SK-N-SH (cell line): ENCODE measurements at places on chromosomes 2 and 18. TPM values are rescaled to one million over a fixed set of nuclear protein-coding genes. Genes with fewer than 3 reads are reported as not detected.

Gene MAP3K19
- not detected in 2 replicates for polyA plus RNA-seq

Gene POTEI
- polyA plus RNA-seq = 0.03 TPM in 1 of 2 replicates, not detected in the other

Gene FAM110C
- polyA plus RNA-seq = not detected in 2 replicates

Gene DNAJC5G
- polyA plus RNA-seq = 0.18 TPM in 1 of 2 replicates, not detected in the other

Gene NEU2
- not detected in 2 replicates for polyA plus RNA-seq

DNA sequence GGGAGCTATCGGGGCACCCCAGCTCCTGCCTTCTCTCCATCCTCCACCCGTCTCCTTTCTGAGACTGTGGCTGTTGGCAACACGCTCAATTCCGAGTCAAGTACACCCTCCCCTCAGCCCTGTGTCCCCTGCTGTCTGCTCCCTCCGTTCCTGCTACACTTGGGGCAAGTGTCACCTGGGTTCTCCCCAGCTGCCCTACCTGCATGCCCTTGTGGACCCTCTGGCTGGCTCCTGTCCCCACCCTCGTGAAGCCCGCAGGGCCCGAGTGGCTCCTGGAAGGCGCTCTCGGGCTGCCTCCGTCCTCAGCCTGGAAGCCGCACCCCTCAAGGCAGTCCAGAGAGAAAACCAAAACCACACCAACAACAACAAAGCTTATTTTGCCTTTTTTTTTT lies 33.9 kb downstream of the PDIA6 start:
- H3K36me3 ChIP-seq = peaks cover 36% of the 10 kb centered on the region
- no peak overlapping the region for H3K27ac ChIP-seq
- H3K4me3 ChIP-seq = no peak overlapping the region
- DNase-seq = peak; percentile 32
- no peaks in the 10 kb centered on the region for H3K27me3 ChIP-seq

DNA sequence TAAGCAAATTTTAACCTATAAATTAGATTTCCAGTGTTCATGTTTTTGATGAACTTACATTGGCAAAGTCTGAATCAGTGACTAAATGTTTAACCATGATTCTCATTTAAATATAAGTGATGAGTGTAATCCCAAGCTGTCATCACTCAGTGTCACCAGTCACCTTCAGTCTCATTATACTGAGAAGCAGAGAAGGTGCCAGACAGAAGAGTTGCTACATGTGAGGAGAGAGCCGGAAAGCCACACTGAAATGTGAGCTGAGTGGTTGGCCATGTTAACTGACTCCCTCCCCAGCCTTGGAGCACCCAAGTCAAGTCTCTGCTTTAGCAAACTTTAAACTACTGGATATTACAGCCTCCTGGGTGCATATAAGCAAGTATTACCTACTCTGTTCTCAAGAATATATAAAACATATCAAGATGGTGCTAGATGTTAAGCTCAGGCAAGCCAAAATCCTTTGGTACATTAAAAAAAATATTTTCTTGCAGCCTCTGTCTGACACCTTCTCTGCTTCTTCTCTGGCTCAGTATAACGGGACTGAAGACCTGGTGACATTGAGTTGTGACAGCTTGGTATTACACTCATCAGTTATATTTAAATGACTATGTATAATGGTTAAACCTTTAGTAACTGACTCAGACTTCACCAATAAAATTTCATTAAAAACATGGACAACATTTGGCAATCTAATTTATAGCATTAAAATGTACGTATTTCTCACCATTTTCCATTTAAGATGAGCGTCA lies 75.8 kb upstream of the MAP3K20 start:
- H3K27me3 ChIP-seq = no peaks in the 10 kb centered on the region
- no peak overlapping the region for H3K4me3 ChIP-seq
- H3K36me3 ChIP-seq = no peaks in the 10 kb centered on the region
- no peak overlapping the region for H3K27ac ChIP-seq
- H3K4me1 ChIP-seq = no peaks in the 10 kb centered on the region

DNA sequence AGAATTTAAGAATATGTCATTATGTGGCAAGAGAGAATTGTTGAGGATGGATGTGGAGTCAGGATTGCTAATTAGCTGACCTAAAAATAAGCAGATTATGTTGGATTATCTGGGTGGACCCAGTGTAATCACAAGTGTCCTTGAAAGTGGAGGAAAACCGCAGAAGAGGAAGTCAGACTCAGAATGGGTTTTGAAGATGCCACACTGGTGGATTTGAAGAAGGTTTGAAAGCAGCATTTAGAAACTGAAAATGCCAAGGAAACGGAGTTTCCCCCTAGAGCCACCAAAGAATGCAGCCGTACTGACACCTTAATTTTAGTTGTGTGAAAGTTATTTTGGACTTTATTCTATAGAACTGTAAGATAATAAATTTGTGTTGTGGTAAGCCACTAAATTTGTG lies 41.6 kb upstream of the DPP10 start:
- no peak overlapping the region for H3K4me3 ChIP-seq
- no peak for DNase-seq
- H3K27ac ChIP-seq = no peak overlapping the region
- no peaks in the 10 kb centered on the region for H3K4me1 ChIP-seq
- H3K27me3 ChIP-seq = no peaks in the 10 kb centered on the region
- no peaks in the 10 kb centered on the region for H3K36me3 ChIP-seq

GRCh38 chr2:58788402-58788801 lies 547.3 kb upstream of the FANCL start:
- no peaks in the 10 kb centered on the region for H3K27me3 ChIP-seq
- H3K27ac ChIP-seq = no peak overlapping the region
- H3K36me3 ChIP-seq = no peaks in the 10 kb centered on the region

- no peaks in the 10 kb centered on the region for H3K36me3 ChIP-seq
- H3K27ac ChIP-seq = no peak overlapping the region
- DNase-seq = no peak
- H3K4me1 ChIP-seq = no peaks in the 10 kb centered on the region
- no peak overlapping the region for H3K4me3 ChIP-seq
- no peaks in the 10 kb centered on the region for H3K27me3 ChIP-seq
Measured at GRCh38 chr18:5529471-5529870, 14.3 kb downstream of the EPB41L3 start.

DNA sequence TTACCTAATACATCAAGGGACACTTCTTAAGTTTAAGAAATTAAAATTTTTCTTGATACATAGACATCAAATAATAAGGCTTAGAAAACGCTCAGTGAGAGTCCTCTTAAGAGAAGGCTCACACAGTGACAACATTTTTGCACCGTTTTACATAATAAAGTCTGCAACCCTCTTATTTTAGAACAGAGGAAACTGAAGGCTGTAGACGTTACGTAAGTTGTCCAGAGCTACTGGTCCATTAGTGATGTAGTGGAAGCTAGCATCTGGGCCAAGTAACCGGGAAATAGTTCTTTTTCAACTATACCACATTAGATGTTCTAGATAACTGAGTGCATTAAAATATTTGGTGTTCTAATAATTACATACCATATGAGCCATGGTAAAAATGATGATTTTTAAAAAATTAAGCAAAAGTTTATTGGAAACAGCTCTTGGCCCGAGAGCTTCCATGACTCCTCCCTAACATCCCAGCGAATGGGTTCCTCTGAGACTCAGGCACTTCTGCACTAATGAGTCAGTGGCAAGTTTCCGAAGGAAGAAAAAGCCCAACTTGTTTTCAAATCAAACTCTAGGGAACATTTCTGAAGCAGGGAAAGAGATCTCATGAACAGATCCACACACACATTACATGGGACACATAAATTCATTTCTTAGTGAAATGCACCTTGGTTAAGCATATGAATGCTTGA lies 232.6 kb upstream of the PXDN start:
- DNase-seq = no peak
- peaks cover 3% of the 10 kb centered on the region; the same call in 1 of the 2 replicates for H3K4me1 ChIP-seq
- H3K4me3 ChIP-seq = no peak overlapping the region
- no peaks in the 10 kb centered on the region for H3K27me3 ChIP-seq

DNA sequence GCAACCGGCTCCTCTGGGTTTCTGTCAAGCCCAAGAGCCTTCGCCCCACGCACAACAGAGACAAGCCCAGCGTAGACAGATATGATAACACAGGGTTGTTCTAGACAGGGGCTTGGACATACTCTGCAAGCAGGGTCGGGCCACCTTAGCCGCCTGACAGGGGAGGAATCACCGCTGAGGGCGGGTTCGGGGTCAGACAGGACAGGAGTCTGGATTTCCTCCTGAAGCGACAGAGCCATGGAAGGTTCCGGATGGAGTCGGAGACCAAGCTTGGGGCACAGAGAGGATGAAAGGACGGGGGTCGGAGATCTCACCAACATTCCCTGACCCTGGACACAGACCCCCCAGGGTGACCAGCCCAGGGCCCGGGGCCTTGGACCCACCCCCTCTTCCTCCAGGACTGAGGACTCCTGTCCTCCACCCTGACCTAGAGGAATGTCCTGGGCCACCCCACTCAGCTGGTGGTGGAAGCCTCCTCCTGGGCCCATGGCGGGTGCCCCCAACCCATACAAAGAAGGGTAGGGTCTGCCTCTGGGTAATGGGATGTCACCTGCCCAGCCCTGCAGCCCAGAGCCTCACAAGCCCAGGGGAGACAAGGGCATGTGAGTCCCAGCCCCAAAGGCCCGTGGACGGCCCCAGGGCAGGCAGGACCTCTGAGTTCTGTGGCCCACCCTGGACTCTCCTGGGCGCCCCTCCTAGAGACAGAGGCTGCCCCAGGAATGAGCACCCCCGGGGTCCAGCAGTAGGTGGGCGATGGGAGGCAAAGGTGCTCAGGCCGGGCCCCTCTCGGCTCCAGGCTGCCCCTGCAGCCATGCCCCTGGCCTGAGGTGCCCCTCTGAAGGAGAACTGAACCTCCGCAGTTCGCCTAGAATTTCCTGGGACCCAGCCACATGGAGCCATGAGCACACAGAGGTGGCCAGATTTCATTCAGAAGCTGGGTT lies 44.1 kb upstream of the GPC1 start:
- H3K27me3 ChIP-seq = no peaks in the 10 kb centered on the region
- no peaks in the 10 kb centered on the region for H3K4me1 ChIP-seq
- no peak overlapping the region for H3K4me3 ChIP-seq
- H3K27ac ChIP-seq = no peak overlapping the region

- DNase-seq = no peak
- no peak overlapping the region for H3K27ac ChIP-seq
Measured at GRCh38 chr2:9002313-9002636, 1.2 kb downstream of the MBOAT2 start.

- H3K27me3 ChIP-seq = no peaks in the 10 kb centered on the region
- DNase-seq = no peak
- H3K4me1 ChIP-seq = no peaks in the 10 kb centered on the region
- H3K4me3 ChIP-seq = no peak overlapping the region
- H3K27ac ChIP-seq = no peak overlapping the region
- no peaks in the 10 kb centered on the region for H3K36me3 ChIP-seq
Measured at GRCh38 chr18:42296723-42297122, 341.7 kb downstream of the PIK3C3 start.
